ENCODE measurements at places on chromosomes 5 and 9.

- no peak for DNase-seq
Observed at GRCh38 chr9:107685901-107686300, 196.3 kb upstream of the KLF4 start.

GRCh38 chr5:16992006-16992405 is 55.9 kb upstream of the MYO10 start:
- DNase-seq, result no peak

DNA sequence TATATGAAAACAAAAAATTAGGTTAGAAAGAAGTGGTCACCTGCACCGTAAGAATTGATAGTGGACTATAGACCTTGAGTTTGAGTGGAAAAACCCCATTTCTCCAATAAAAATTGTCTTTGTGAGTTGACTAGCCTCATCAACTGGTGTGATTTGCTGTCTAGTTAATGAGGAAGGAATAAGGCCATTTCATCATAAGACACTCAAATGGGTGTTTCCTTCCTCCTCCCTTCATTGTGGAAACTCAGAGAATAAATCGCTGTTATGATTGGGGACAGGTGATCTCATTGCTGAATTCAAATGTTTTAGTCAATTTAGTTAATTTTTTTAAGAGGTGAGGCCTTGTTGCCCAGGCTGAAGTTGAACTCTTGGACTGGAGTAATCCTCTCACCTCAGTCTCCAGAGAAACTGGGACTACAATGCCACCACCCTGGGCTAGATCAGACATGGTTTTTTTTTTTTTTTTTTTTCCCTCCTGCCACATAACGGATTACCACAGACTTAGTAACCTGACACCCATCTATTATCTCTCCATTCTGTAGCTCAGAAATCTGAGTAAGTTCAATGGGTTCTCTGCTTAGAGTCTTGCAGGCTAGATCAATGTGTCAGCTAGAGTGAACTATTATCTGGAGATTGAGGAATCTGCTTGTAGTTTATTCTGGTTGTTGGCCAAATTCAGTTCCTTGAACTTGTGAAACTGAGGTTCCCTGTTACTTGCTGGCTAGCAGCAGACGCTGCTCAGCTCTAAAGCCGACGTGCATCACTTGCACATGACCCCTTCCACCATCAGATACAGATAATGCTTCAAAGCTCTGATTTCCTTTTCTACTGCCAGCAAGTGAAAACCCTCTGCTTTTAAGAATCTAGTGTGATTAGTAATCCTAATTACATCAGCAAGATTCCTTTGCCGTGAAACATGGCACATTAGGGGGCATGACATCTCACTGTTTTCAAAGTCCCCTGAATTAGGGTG is 663.8 kb upstream of the CDH9 start:
- DNase-seq, result no peak

GRCh38 chr5:78280261-78280660 is 14.2 kb downstream of the AP3B1 start:
- no peak for DNase-seq

DNA sequence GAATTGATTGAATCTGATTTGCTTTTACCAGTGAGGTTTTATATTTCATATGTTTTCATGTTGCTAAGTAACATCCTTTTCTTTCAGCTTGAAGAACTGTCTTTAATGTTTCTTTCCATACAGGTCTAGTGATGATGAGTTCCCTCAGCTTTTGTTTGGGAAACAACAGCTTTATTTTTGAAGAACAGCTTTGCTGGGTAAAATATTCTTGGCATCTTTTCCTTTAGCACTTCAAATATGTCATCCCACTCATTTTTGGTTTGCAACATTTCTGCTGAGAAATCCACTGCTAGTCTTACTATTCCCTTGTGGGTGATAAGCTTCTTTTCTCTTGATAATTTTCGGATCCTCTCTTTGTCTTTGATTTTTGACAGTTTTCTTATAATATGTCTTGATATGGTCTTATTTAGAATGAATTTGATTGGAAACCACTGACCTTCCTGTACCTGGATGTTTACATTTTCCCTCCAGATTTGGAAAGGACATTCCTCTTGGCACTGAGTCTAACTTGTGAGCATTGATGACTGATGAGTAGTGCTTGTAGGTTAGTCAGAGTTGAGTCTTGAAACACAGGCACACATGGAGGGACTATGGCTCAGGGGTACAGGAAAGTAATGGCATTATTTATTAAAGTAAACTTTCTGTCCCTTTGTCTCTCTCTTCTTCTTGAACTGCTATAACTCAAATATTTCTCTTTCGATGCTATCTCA is 220.3 kb downstream of the SPATA31D1 start:
- DNase-seq, result no peak

GRCh38 chr5:138901716-138902115 is 26.6 kb upstream of the LRRTM2 start:
- DNase-seq, result no peak

DNA sequence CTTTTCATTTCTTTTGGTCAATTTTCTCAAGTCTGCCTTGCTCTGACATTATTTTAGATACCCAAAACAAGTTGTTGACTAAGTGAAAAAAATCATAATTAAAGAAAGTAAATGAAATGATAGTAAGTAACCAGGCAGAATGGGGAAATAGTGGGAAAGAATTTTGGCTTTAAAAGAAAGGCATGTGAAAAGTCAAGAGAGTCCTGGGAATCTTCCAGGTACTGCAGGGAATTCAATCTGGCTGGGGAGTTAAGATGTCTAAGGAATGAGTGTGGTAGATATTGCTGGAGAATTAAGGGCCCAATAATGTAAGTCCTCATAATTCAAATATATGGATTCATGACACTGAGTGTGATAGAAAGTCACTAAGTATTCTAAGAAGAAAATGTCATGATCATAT is 123.1 kb upstream of the PAPPA start:
- no peak for DNase-seq

DNA sequence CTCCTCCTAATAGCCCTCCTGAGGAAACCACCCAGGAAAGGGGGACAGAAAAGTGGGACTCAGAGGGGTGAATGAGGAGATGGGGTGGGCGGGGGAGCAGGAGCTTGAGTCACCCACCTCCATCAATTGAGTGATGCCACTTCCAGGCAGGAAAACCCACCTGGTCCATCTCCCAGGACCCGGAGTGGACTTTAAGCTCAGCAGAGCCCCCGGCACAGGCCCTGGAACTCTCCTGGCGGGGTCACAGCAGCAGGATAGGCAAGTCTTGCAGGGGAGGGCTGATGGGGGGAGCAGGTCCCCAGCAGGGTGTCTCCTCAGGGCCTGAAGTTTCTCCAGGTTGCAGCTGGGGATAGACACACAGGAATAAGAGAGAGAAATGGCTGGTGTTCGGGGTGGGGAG is 40.8 kb downstream of the LHX2 start:
- DNase-seq, result no peak

DNA sequence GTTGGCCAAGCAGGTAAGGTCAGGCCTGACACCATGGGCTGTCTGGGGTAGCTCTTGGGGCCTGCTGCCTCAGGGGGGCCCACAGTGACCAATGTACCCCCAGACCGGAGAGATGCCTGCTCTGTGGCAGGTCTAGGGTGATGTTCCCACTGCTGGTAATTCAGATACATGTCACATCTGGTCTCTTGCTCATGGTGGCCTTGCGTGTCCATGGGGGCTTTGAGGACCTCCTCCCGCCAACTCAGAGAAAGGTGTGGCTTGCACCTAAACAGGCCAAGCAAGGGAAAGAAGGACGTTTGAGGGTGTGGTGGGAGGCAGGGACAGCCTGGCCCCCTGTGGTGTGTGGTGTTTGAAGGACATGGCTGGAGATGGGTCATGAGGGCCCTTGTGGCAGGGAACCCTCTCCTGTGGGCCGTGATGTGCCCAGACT is 75.2 kb downstream of the PHF2 start:
- no peak for DNase-seq

- DNase-seq, result no peak
Observed at GRCh38 chr5:17223367-17224185, 6.1 kb downstream of the BASP1 start.

DNA sequence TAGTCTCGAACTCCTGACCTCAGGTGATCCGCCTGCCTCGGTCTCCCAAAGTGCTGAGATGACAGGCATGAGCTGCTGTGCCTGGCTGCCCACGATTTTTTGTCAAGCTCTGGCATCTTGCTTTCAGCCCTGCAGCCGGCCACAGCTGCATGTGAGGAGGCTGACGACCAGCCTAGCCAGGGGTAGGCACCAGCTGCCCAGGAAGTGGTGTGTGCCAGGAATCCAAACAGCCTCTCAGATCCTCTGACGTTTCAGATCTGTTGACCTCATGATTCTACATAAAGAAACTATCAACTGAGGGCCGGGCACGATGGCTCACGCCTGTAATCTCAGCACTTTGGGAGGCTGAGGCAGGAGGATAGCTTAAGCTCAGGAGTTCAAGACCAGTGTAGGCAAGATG is 19.0 kb downstream of the DYNC2I2 start:
- no peak for DNase-seq

GRCh38 chr5:135216471-135217343 is 182.3 kb downstream of the MACROH2A1 start:
- DNase-seq, result no peak

DNA sequence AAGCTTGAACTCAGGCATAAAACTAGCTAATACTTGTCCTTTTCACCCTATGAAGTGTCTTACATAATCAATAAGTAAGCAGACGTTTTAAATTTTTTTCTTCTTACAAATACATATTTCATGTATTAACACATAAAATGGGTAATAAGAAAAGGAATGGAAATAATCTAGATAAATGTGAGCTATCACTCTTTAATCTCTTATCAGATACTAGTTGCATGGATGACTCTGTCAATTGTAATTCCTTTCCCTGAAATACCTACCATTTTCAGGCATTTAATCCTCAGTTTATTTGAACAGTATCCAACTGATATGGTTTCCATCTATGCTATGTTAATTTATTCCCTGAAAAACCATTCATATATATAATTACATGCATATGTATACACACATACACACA is 166.0 kb upstream of the RGS7BP start:
- no peak for DNase-seq

DNA sequence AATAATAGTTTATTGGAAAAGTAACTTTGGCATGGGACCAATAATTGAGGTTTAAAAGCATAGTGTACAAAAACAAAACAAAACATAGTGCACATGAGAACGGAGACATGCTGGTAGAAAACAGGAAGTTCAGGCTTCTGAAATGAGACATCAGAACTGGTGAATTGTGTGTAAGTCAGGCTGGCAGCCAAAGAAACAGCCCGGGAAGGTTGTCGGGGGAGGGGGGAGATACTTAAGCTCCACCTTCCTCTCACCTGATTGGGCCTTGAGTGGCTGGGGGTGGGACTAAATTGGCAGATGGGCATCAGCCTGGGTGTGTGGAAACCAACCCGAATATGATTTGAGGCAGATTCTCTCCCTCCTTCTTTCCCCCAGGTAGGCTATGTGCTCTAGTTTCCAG is 256.3 kb downstream of the SMARCA2 start:
- no peak for DNase-seq

- DNase-seq, result no peak
Observed at GRCh38 chr9:130409246-130409645, 35.5 kb upstream of the ASS1 start.

DNA sequence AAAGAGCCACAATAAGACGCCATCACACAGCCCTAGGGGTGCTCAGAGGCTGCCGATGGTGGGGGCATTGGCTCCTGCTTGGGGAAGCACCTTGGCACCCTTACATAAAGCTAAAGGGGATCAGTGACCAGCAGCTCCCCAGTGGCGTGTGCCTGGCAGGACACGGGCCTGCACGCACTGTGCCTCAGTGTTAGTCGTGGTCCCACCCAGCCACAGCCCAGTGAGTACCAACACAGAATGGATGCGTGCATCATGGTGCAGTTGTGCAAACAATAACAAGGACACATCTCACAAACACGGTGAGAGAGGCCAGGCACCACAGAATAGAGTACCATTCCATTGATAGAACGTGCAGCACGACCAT is 103.2 kb downstream of the WNK2 start:
- no peak for DNase-seq

- DNase-seq, result no peak
Observed at GRCh38 chr9:135589596-135590485, 28.3 kb downstream of the PAEP start.

DNA sequence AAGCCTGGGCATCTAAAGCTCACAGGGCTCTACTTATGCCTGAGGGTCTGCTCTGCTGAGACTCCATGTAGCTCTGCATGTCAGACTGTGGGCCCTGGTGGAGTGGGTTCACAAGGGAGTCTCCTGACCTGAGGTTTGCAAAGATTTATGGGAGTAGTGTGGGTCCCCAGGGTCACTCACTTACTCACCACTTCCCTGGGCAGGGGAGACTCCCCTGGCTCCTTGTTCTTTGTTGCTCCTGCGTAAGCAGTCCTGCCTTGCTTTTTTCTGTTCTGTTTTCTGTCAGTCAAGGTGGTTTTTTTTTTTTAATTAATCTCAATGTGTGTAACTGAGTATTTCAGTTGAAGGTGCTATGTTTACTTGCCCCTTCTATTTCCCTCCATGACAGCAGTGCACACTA is 256.6 kb downstream of the TMEM38B start:
- DNase-seq, result no peak

DNA sequence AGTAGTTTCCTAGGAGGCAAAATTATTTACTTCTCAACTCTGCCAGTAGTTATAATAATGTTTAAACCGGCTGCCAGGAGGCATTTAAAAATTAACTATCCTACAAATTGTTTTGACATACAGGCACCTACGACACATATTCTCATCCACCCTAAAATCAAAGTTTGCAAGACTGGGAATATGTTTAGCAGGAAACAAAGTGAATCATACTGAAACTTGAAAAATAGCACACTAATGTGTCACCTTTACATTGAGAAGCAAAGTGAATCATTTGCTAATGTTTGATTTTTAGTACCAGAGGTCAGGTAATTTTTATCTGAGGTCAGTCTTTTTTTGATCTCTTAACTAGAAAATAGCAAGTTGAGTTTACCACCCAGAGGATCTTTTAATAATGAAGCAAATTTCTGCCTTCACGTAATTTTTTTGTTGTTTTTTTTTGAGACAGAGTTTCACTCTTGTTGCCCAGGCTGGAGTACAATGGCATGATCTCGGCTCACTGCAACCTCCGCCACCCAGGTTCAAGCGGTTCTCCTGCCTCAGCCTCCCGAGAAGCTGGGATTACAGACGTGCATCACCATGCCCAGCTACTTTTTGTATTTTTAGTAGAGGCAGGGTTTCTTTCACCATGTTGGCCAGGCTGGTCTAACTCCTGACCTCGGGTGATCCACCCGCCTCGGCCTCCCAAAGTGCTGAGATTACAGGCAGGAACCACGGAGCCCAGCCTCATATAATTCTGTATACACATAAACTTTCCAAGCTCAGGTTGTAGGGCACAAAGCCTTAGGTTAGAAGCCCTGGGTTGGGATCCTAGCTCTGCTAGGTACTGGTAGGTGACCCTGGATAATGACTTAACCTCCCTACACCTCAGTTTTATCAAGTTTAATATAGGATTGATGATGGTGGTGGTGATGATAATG is 124.3 kb downstream of the UGCG start:
- no peak for DNase-seq

GRCh38 chr5:144122081-144122480 is 48.4 kb downstream of the YIPF5 start:
- DNase-seq, result no peak
